ENCODE measurements at places on chromosomes 16 and 17. TPM values are rescaled to one million over a fixed set of nuclear protein-coding genes. Genes with fewer than 3 reads are reported as not detected.

The ZKSCAN2 gene
- total RNA-seq = 11.4 TPM

The CES4A gene
- total RNA-seq = 12.4 TPM

The EPOP gene
- 13.9 TPM for total RNA-seq

The TEX14 gene
- 0.25 TPM for total RNA-seq

The TP53TG3D gene
- not detected for total RNA-seq

The WSCD1 gene
- 12.8 TPM for total RNA-seq

The NOG gene
- 45.5 TPM for total RNA-seq

The FUS gene
- total RNA-seq = 54.4 TPM

All from cardiac muscle cell (in vitro differentiated cells and primary cell).